GF-D8 (cell line): ENCODE measurements at places on chromosomes 5 and 9.

DNA sequence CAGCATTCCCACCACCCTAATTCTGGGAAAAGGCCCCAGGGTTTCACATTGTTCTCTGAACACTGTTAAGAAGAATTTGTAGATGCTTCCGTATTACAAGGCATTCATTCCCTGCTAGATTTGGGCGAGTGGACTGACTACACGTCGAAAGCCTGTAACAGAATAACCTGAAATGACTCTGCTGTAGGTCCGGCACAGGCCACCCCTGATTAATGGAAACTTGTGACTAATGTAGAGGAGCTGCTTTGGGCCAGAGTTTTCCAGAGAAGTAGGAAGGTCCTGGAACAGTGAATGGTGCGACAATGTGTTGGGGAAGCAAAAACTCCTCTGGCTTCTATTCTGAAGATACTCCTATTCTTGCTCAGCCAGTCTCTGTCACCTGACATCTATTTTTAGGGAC lies 87.6 kb downstream of the NR3C1 start:
- no peak for DNase-seq

DNA sequence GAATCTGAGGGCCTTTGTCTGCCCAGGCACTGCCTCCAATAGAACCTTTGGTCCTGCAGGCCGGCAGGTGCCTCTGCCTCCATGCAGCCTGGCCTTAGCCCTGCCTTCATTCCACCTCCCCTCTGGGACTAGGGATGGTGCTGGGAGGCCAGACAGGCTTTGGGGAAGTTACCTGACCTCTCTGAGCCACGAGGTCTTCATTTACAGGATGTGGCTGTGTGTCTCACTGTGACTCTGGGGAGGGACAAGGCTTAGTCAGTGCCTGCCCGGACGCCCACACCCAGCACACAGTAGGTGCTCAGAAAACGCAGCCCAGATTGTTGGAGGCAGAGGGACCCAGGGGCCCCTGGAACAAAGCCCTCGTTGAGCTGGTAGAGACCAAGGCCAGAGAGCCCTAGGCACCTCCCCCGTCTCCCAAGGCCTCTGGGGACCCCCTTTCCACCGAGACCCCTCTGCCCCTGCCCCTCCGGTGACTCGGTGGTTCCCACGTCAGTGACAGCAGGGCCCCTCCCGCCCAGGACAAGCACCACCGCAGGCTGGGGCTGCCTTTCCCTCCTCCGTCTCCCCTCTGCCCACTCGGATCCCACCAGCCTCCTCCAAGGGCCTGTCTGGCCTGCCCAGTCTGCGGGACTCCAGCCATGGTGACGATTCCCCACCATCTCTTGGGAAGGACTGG lies 46.9 kb upstream of the EGFL7 start:
- no peak for DNase-seq

GRCh38 chr5:103393101-103393754 lies 134.7 kb downstream of the MACIR start:
- DNase-seq, result no peak

GRCh38 chr5:144548936-144549335 lies 378.3 kb downstream of the KCTD16 start:
- no peak for DNase-seq

GRCh38 chr9:110316261-110317075 lies 21.2 kb downstream of the TXNDC8 start:
- DNase-seq, result peak; percentile 23

DNA sequence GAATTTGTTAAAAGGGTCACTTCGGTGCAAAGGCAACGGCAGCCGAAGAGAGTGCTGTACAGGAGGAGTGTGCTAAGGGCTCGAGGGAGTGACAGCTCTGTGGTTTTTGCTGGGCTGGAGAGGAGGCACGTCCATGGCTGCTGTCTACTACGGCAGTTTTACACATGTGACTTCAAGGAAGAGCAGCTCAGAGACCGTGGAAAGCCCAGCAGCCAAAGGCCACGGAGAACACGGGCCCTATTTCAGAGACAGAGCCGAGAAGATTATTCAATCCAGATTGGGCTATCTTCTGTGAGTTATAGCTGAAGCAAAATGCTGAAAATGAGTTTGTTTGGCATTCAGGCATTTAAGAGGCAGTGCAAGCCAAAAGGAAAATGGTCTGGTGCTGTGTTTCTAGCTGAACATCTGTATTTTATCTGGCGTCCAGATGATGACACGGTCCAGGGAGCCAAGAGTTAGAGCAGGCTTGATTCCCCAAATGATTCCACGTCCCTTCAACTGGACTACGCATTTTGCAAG lies 96.4 kb downstream of the RFK start:
- DNase-seq, result no peak

DNA sequence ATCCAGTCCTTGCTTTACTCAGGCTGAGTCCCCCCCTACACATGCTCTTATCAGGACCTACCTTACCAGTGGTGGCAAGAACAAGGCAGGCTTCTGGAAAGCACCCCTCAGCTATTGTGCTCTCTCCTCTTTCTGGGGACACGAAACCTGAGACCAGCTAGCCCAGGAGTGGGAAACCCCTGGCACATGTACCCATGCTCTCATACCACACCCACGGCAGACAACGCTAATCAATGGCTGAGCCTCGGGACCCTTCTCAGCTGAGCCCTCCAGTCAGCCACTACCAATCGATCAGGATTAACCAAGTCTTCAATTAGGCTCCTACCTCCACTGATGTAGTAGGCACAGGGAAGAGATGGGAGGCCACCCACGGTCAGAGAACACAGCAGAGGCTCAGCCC lies 65.1 kb downstream of the VAV2 start:
- no peak for DNase-seq

DNA sequence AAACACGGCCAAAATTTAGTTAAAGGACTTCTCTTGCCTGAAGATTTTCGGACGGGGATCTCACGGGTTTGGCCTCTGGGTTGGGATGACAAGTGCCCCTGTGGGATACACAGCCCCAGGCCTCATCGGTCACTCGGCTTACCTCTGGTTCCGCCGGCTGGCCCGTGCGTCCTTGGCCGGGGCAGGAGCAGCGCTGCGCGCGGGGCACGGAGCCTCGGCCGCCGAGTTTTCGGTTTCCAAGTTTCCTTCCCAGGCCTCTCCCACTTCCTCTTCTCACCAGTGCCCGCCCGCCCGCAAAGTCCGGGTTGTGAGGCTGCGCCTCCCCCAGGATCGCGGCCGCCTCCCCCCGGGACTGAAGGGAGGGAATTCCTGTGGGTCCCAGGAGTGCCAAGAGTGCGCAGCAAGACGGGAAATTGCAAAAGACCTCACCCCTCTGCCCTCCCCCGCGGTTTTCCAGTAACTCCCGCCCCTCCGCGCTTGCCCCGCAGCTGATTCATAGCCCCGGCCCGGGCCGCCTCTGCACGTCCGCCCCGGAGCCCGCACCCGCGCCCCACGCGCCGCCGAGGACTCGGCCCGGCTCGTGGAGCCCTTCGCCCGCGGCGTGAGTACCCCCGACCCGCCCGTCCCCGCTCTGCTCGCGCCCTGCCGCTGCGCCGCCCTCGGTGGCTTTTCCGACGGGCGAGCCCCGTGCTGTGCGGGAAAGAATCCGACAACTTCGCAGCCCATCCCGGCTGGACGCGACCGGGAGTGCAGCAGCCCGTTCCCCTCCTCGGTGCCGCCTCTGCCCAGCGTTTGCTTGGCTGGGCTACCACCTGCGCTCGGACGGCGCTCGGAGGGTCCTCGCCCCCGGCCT lies at the start of gene OSMR:
TSS of gene OSMR (plus strand) at position 487 of the 853 bp plus-strand sequence. CDS start 23,033 bp downstream, outside the sequence.
- DNase-seq, result no peak

- no peak for DNase-seq
Measured at GRCh38 chr9:130886981-130887380, 9.6 kb downstream of the QRFP start.

DNA sequence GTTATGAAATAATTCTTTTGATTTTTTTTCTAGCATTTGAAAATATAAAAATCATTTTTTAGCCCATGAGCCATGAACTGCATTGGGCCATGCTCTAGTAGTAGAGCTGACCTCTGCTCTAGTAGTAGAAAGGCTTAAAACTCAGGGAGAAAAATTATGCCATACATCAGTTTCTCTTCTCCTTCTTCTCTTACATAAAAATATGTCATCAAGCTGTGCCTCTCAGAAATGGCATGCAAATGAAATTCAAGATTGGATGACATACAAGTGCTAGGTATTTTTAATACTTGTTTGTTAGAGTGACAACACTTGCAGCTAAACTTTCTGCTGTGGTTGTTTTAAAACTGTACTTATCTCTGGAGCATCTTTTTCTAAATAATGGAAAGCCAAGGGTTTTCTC lies 42.1 kb upstream of the TMOD1 start:
- no peak for DNase-seq

DNA sequence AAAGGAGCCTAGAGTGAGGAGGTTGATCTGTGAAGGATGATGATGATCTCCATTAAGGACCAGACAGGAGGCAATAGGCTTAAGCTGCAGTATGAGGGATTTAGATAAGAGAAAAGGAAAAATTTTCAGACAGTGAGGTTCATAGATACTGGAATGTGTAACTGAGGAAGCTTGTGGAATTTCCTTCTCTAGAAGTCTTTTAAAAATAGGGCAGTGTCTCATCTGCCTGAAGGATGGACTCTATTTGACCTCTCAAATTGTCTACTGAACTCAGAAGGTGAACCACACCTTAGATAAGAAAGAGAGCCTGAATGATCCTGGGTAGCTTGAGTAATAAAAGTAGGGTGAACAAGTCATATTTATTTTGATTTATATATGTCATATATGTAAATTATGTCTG lies 148.2 kb upstream of the CDKN2B start:
- no peak for DNase-seq

DNA sequence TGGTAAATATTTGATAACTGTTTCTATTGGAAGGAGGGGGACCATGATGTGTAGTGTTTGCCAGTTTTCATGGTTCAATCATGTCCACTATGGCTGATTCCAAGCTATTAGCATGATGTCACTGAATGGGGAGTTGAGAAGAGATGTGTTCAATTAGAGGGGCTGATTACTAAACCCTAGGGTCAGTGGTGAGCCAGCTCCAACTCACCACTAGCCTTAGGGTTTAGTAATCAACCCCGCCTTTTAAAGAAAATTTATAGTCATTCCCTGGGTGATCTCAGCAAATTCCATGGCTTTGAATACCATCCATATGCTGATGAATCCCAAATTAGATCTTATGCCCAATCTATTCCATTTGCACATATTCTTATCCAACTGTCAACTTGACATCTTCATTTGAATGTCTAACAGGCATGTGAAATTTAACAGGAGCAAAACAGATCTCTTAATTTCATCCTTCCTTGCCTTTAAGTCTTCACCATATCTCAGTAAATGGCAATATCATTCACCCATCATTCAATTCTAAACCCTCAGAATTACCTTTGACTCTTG lies 98.8 kb downstream of the GCNT1 start:
- no peak for DNase-seq

- DNase-seq, result no peak
Measured at GRCh38 chr5:106566031-106566430, 1104.7 kb downstream of the EFNA5 start.

DNA sequence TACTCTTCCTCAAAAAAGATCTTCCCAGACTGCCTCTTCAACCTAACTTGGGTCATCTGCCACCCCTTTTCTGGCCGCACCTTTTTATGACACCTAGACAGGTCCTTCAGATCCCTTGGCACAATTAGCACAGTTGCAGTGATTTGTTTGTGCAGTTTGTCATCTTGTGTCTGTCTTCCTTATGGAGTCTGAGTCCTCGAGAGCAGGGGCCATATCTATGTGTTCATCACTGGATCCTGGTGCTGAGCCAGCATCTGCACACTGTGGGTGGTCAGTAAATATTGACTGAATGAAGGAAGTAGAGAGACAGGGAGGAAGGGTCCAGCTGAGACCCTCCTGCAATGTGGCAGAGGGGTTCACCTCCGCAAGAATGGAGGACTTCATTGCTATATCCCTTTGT lies 14.4 kb downstream of the ERGIC1 start:
- no peak for DNase-seq

DNA sequence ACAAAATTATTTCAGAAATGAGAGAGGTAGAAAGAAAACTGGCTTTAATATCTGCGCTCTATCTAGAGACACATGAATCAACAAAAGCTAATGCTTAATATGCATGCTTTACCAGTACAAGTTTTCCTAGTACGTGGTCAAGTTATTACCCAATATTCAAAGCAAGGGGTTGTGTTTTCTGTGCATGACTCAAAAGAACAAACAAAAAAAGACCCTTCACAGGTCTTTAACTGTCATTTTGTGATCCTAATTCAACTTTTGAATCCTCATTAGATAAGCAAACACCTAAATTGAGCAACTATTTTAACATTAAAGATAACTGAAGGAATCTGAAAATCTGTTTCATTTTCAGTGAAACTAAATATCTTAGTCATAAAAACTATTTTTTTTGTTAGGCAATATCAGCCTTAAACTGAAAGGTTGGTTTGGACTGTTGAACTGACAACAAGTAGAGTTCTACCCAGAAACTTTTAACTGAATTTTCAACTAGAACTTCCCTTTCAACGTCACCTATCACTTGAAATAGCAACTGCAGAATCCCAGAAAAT lies 12.5 kb downstream of the ST8SIA4 start:
- DNase-seq, result no peak

DNA sequence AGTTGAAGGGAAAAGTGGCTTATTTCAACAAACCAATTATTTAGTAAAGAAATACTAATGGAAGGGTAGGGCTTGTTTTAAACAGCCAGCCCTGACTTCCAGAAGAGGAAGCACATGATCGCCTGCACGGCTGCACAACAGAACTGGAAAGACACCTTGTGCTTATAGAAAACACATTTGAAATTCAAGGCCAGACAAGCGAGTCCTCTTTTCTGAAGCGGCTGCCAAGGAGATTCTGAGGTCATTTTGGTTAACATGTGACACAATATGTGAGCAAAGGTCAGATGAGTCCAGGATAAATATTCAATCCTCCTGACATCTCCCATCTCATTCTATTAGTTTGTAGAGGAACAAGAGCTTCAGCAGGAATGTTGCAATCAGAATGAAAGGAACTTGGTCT lies 461.4 kb upstream of the ST8SIA4 start:
- no peak for DNase-seq

GRCh38 chr5:91541696-91542095 lies 158.6 kb upstream of the ARRDC3 start:
- no peak for DNase-seq

DNA sequence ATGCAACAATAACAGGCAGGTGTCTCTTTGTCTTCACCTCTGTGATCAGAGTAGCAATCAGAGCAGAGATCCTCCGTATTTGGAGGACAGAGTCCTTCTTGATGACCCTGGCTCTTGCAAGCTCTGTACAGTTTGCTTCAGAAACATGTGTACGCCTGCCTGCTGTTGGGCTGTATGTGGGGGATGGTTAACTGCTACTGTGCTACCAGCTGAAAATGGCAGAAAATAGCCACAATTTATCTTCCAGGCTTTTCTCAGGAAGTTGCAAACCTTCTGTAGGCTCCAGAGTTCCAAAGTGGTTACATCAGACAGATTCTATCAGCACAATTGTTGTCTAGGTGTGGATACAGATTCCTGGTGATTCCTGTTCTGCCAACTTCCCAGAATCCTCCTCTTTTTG lies 35.5 kb downstream of the DDX46 start:
- no peak for DNase-seq

DNA sequence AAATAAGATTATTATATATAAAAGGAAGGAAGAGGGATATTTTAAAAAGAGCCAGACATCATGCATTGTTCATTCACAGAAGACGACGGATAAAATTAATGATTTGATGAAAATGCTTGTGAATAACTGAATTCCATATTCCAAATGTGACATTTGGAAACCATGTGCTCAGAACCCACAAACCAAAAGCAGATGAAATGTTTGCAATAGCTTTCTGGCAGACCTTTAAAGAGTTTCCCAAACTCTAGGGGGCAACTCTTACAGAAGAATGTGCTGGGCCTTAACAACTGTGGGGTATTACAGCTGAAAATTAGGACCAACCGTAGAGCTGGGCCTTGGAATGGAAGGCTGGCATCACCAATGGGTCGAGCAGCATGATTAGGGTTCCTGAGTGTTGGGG lies 471.0 kb downstream of the EFNA5 start:
- DNase-seq, result no peak
